Chondrocyte (in vitro differentiated cells): ENCODE measurements at places on chromosomes 3 and 15. TPM values are rescaled to one million over a fixed set of nuclear protein-coding genes. Genes with fewer than 3 reads are reported as not detected.

GRCh38 chr3:94596887-94597566 lies 534.2 kb downstream of the NSUN3 start:
- no peak overlapping the region for H3K4me3 ChIP-seq
- DNase-seq, result no peak
- H3K27me3 ChIP-seq, result peaks cover 5% of the 10 kb centered on the region
- H3K4me1 ChIP-seq, result no peaks in the 10 kb centered on the region
- H3K36me3 ChIP-seq, result no peaks in the 10 kb centered on the region
- H3K27ac ChIP-seq, result no peak overlapping the region

ISG20 gene
- total RNA-seq, result 3.8 to 4.5 TPM (median 4.5 TPM) in 3 replicates

CORO2B gene
- total RNA-seq, result 79.4 to 123 TPM (median 82.5 TPM) in 3 replicates

DNA sequence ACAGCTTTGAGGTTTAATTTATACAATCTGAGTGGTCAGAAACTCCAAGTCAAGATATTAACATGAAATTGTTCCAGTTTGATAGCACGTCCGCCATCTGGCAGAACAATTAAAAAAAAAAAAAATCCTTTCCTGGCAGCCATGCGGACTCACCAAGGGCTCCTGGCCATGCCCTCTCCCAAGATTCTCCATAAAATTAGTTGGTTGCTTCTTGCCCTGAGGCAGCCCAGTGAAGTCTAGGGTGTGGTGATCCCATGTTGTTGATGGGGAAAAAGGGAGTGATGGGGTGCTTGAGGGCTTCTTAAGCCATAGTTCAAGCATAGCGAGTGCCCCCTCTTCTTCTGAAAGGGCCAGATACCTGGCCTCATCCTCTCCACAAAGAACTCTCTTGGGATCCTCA lies 81.7 kb upstream of the CCNL1 start:
- no peak overlapping the region for H3K27ac ChIP-seq
- no peaks in the 10 kb centered on the region for H3K27me3 ChIP-seq
- no peak overlapping the region for H3K4me3 ChIP-seq
- no peaks in the 10 kb centered on the region for H3K36me3 ChIP-seq
- peaks cover 25% of the 10 kb centered on the region for H3K4me1 ChIP-seq

- no peaks in the 10 kb centered on the region for H3K27me3 ChIP-seq
- DNase-seq, result no peak
- no peak overlapping the region for H3K4me3 ChIP-seq
- H3K27ac ChIP-seq, result no peak overlapping the region
Measured at GRCh38 chr3:126446791-126447190, 28.9 kb downstream of the ZXDC start.

DNA sequence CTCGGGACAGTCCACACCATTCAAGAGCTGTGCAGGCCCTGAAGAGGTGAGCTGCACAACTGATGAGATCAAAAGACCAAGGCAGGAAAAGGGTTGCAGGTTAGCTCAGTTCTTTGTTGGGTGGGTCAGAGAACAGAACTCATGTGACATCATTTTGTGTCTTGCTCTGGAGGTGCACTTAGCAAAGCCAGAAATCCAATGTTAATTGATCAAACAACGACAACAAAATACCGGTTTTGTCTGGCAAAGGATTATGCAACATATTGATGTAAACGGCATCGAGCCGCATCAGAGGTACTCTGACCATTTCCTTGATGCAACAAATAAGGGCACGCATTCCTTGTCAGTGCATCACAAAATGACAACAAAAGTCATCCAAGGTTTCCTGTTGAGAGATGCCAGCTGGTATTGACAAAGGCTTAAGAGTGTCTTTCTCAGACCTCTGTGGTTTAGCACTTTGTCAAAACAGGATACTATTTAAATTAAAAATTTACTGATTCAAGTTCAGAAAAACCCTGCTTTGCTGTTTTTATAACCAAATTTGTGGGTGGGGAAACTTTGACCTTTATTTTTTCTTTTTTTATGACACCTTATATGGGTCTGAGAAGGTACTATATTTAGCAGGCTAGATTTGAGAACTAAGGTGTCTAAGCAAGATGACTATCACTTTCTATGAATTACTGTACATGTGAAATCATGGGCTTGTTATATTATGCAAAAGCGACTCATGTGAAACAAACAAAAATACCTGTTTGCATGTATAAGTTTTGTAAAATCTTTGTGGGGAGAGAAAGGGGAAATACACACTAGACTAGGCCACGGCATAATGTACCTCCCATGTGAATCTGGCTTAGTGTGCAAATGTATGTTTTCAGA lies 496.1 kb downstream of the FOXP1 start:
- H3K27me3 ChIP-seq, result no peaks in the 10 kb centered on the region
- peaks cover 14% of the 10 kb centered on the region for H3K36me3 ChIP-seq
- no peak overlapping the region for H3K4me3 ChIP-seq
- peaks cover 51% of the 10 kb centered on the region for H3K4me1 ChIP-seq
- peak overlapping the region; percentile 65 for H3K27ac ChIP-seq

MAP2K1 gene
- total RNA-seq, result 44.7 to 49.7 TPM (median 45.1 TPM) in 3 replicates
